Stomach (tissue), 19 donors: ENCODE measurements at places on chromosomes 16 and 17. TPM values are rescaled to one million over a fixed set of nuclear protein-coding genes. Genes with fewer than 3 reads are reported as not detected.

DNA sequence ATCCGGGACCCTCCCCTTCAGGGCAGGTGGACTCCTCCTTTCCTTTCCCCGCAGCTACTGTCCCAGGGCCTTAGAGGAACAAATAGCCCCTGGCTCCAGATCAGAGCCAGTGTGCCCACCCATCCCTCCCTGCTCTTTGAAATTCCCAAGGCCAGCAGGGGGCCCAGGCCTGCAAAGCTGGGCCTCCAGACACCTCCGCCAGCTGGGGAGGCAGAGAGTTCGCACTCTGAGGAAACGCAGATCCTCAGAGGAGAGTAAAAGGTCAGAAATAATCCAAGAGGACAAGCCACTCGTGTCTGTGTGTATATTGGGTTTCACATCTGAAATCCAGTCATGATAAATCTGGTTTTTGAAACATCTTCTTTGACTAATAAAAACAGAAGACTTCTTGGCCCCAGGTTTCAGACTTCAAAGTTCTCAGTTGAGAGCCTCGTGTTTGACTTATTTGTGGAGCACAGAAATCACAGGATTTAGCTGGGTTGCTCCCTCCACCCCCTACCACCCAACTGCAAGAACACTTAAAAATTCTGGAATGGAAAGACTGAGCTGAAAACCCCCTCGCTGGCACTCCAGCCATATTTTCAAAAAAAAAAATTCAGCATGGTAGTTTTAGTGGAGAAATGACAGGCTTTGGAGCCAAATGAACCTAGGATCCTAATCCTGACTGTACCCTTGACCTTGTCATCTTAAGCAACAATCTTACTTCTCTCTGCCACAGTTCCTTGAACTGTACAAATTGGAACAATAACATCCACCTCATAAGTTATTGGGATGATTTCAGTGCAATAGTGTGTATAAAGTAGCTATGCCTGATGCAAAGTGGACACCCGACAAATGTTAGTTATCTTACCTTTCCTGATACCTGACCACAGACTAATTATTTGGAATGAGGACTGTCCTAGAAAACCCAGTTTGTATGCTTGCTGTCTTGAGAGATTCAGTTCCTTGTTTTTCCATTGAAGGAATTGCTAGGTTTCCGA lies 44.5 kb upstream of the TBX2 start:
- peaks cover 7% of the 10 kb centered on the region for H3K4me1 ChIP-seq
- no peak overlapping the region for H3K27ac ChIP-seq
- no peaks in the 10 kb centered on the region for H3K36me3 ChIP-seq

DNA sequence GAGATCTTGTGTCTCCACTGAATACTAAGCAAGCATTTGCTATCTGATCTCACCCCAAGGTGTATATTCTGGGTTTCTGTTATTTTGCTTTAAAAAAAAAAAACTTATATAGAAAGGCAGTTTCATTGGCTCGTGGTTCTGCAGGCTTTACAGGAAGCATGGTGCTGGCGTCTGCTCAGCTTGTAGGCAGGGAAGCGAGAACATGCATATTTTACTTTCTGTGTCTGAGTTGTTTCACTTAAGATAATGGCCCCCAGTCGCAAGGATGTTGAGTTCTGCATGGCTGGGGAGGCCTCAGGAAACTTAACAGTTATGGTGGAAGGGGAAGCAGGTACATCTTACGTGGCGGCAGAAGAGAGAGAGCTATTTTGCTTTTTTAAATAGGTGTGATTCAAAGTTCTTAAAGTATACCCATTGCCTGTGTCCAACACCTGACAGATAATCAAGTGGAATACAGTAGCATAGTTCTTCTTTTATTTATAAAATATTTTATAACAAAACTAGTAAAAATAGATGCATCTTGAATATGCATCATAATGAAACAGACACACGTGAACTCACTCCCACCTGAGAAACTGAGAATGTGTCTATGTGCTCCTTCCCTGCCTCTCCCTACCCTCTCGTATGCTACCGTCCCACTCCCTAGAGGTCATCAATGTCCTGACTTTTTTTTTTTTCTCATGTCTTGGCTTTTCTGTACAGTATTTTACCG lies 15.4 kb upstream of the ARHGAP17 start:
- no peaks in the 10 kb centered on the region for H3K27me3 ChIP-seq
- peak overlapping the region; percentile 90 for H3K4me3 ChIP-seq
- peaks cover 5% of the 10 kb centered on the region for H3K4me1 ChIP-seq
- no peak for DNase-seq
- no peaks in the 10 kb centered on the region for H3K36me3 ChIP-seq

- H3K27ac ChIP-seq, result no peak overlapping the region
- no peaks in the 10 kb centered on the region for H3K4me1 ChIP-seq
- H3K36me3 ChIP-seq, result no peaks in the 10 kb centered on the region
- H3K27me3 ChIP-seq, result no peaks in the 10 kb centered on the region
- no peak for DNase-seq
- H3K4me3 ChIP-seq, result no peak overlapping the region
Observed at GRCh38 chr17:66764506-66764905, 70.4 kb upstream of the CACNG5 start.

- H3K4me1 ChIP-seq, result peaks cover 63% of the 10 kb centered on the region
- peak overlapping the region; percentile 90 for H3K27ac ChIP-seq
- H3K27me3 ChIP-seq, result no peaks in the 10 kb centered on the region
- no peaks in the 10 kb centered on the region for H3K36me3 ChIP-seq
Observed at GRCh38 chr17:880443-881269, 98.5 kb downstream of the MRM3 start.

DNA sequence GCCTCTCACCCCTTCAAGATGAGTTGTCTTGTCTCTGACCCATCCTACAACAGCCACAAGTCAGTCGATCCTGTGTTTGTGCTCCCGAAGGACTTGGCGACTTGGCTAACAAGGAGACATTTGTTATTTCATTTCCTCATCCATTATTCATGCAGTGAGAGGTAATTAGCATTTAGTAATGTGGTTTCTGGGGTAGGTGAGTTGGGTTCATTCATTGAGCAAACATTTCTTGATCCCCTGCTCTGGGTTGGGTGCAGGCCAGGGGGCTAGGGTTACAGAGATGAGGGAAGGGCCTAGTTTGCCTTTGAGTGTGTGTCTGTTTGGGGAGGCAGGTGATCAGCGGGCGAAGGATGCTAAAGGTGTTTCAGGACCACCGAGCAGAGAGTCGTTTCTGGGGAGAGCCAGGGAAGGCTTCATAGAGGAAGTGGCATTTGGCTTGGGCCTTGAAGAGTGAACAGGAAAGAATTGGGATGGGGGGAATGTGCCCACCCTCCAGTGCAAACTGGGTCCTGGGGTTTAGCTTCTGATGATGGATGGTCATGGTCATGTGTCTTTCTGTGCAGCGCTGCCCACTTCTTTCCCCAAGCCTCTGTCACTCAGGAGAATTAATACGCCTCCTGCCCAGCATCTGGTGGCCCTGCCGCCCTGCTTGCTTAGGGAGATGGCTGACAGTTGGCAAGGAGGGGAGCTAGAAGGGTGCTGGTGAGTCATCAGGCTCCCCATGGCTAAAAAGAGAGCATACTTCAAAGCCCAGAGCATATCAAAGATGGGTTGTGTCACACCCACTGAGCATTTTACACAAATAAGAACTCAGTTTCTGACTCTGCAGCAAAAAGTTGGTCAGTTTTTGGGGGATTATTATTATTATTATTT lies 38.5 kb downstream of the MSI2 start:
- DNase-seq, result no peak
- no peak overlapping the region for H3K27ac ChIP-seq
- H3K4me1 ChIP-seq, result no peaks in the 10 kb centered on the region
- H3K4me3 ChIP-seq, result no peak overlapping the region

- H3K4me3 ChIP-seq, result peak overlapping the region; percentile 54
- H3K27me3 ChIP-seq, result no peaks in the 10 kb centered on the region
- H3K36me3 ChIP-seq, result no peaks in the 10 kb centered on the region
Observed at GRCh38 chr17:41666708-41667279, 21.9 kb upstream of the EIF1 start.

GRCh38 chr17:77749989-77750388 lies 208.5 kb upstream of the TNRC6C start:
- no peak overlapping the region for H3K27ac ChIP-seq
- H3K4me1 ChIP-seq, result no peaks in the 10 kb centered on the region
- H3K36me3 ChIP-seq, result no peaks in the 10 kb centered on the region
- no peak for DNase-seq
- no peak overlapping the region for H3K4me3 ChIP-seq
- no peaks in the 10 kb centered on the region for H3K27me3 ChIP-seq

GRCh38 chr16:7967996-7968509 lies 622.3 kb downstream of the TMEM114 start:
- H3K27ac ChIP-seq, result no peak overlapping the region
- H3K4me3 ChIP-seq, result no peak overlapping the region
- no peaks in the 10 kb centered on the region for H3K36me3 ChIP-seq

- peak; percentile 38 for DNase-seq
- H3K27me3 ChIP-seq, result no peaks in the 10 kb centered on the region
- peaks cover 37% of the 10 kb centered on the region for H3K4me1 ChIP-seq
- H3K4me3 ChIP-seq, result no peak overlapping the region
- H3K27ac ChIP-seq, result no peak overlapping the region
Observed at GRCh38 chr16:67156143-67156844, 3.4 kb downstream of the TRADD start.

DNA sequence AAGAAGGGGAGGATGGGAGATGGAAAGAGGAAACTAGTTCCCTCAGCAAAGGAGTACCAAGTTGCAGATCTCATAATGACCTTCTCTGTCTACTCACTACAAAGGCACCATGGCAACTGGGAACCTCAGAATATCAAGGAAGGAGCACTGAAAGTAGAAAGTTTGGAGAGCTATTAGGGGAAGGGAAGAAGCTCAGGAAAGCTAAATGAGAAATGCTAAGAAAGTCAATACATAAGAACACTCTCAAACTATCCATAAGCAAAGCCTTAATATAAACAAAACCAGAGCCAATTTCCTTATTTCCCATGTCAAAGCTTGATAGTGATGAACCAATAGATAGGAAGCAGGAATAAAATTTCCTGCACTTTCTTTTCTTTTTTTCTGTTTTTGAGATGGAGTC lies 57.9 kb upstream of the C17orf78 start:
- peaks cover 18% of the 10 kb centered on the region for H3K36me3 ChIP-seq
- H3K27me3 ChIP-seq, result no peaks in the 10 kb centered on the region
- no peak overlapping the region for H3K4me3 ChIP-seq
- H3K4me1 ChIP-seq, result no peaks in the 10 kb centered on the region
- no peak for DNase-seq
- H3K27ac ChIP-seq, result no peak overlapping the region

DNA sequence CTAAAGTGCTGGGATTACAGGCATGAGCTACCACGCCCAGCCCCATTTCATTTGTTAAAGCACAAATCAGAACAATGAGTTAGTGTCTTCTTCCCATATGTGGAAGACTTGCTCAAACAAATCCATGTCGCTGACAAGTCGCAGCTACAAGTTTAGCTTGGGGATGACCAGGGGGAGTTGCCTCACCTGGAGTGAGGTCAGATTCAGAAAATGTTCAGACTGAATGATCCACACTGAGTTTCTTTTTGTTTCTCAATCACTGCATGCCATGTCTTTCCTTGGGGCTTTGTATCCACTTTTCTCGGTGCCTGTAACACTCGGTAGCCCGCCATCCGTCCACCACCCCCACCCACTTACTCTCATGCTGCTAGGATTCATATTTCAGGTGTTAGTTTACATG lies 437.3 kb upstream of the DYNLRB2 start:
- H3K4me1 ChIP-seq, result no peaks in the 10 kb centered on the region
- no peak overlapping the region for H3K4me3 ChIP-seq
- no peaks in the 10 kb centered on the region for H3K36me3 ChIP-seq
- DNase-seq, result no peak
- H3K27ac ChIP-seq, result no peak overlapping the region

DNA sequence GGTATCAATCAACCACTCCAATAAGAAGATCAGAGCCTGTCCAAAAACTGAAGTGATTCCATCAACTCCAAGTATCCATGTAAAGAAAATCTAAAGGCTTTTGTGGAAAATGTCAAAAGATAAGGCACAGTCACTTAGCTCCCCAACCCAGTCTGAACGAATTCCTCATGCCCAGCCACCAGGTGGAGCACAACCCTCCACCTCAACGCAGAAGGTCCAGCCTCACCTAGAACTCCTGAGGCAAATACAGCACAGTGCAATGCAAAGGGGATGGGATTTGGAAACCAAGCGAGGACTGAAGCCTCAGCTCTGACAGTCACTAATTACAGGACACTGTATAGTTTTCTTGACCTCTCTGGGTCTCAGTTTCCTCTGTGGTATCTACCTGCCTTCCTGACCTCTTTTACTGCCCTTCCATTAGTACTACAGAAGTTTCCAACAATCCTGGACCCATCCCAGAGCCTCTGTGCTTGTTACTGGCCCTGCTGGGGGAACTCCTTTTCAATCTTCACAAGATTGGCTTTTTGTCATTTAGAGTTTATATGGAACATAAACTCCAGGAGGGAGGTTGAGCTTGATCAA lies 2.0 kb downstream of the NCBP3 start:
- H3K4me1 ChIP-seq, result peaks cover 38% of the 10 kb centered on the region
- H3K4me3 ChIP-seq, result no peak overlapping the region
- no peaks in the 10 kb centered on the region for H3K27me3 ChIP-seq

DNA sequence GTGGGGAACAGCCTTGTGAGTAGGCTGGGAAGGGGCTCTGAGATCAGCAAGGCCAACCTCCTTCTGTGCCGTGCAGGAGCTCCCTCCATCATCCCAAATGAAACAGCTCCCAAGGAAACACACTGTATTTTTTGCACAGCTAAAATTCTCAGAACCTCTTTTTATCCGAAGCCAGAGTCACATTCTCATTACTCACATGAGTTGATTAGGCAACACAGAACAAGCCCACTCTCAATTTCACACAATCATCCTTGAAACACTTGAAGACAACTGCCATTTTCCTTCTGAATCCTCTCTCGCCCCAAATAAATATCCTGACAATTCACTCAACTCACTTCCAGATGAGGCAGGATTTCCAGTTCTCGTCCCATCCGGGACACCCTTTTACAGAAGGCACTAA lies 66.1 kb downstream of the MYO18A start:
- no peak overlapping the region for H3K27ac ChIP-seq
- DNase-seq, result no peak
- no peaks in the 10 kb centered on the region for H3K27me3 ChIP-seq
- peaks cover 91% of the 10 kb centered on the region for H3K36me3 ChIP-seq

- no peak overlapping the region for H3K27ac ChIP-seq
- H3K27me3 ChIP-seq, result no peaks in the 10 kb centered on the region
- H3K36me3 ChIP-seq, result no peaks in the 10 kb centered on the region
- H3K4me1 ChIP-seq, result peaks cover 13% of the 10 kb centered on the region
- no peak overlapping the region for H3K4me3 ChIP-seq
Observed at GRCh38 chr17:65181237-65182061, 44.3 kb downstream of the RGS9 start.

Gene CTRB1
- not detected for total RNA-seq

Gene TBC1D28
- total RNA-seq, result not detected
